Dorsolateral prefrontal cortex (tissue), 122 donors: ENCODE measurements at places on chromosomes 13 and 19. TPM values are rescaled to one million over a fixed set of nuclear protein-coding genes. Genes with fewer than 3 reads are reported as not detected.

TMEM59L gene
- 195 TPM for total RNA-seq

LHB gene
- not detected for total RNA-seq

MBD3L2 gene
- total RNA-seq: not detected

UBE2M gene
- total RNA-seq: 135 TPM

ZNF780B gene
- 59.1 TPM for total RNA-seq

KPTN gene
- total RNA-seq: 14.0 TPM

SULT2B1 gene
- 1.2 TPM for total RNA-seq

DNA sequence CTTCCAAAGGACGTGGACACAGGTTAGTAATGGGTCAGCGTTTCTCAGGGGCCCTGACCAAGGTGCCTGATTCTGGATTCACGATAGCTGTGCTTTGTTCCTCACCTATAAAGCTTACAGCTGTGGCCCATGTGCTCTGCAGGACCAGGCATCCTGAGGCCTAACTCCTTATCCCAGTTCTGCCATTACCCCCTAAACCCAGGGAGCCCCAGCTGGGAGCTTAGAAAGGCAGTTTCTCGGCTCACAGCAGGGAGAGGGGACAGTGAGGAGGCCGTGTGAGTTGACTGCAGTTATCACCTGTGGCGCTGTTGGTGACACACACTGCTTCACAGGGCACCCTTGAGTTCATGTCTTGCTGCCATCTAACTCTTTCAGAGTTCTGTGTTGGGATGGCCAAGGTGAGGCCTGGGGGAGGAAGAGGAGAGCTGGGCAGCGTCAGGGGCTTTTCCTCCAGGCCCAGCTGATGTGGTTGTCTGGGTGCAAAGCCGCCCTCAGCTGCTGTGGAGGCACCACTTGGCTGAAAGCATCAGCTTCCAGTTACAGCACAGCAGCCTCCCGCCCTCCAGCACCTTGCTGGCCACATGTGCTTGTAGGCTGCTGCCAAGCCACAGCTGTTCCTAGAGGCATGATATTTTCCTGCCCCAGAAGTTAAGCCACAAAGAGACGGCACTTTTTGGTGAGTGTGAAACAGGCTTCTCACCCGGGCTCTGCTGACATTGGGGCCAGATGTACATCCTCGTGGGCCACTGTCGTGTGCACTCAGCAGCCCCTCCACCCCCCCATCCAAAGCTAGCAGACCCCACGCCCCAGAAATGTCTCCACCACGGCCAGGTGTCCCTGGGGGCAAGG is 99.6 kb upstream of the MCF2L start:
- peak; percentile 19 for DNase-seq

DNA sequence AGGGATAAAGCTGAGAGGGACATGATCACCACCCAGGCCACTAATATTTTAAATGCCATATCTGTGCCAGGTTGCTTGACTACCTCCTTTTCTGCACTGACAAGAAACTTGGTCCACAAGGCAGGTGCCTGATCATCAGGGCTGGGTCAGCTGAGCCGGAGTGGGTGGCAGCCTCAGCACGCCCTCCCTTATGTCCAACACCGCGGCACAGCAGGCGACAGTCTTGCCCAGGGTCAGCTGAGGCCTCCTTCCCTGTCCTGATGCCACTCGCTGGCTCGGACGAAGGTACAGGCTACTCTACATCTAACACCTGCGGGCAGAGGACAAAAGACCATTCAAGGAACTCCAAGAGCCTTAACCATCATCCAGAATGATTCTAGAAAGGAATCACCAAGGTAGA is 16.9 kb downstream of the ZC3H4 start:
- DNase-seq: no peak

DNA sequence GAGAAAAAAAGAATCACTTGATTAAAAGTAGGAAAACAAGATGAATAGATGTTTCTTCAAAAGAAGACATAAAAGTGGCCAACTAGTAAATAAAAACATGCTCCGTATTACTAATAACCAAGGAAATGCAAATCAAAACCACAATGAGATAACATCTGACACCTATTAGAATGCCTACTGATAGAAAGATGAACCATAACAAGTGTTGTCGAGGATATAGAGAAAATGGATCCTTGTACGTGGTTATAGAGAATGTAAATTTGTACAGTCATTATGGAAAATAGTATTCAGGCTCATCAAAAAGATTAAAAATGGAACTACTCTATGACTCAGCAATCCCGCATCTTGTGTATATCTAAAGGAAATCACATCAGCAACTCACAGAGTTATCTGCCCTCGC is 415.8 kb upstream of the SLITRK5 start:
- no peak for DNase-seq

DNA sequence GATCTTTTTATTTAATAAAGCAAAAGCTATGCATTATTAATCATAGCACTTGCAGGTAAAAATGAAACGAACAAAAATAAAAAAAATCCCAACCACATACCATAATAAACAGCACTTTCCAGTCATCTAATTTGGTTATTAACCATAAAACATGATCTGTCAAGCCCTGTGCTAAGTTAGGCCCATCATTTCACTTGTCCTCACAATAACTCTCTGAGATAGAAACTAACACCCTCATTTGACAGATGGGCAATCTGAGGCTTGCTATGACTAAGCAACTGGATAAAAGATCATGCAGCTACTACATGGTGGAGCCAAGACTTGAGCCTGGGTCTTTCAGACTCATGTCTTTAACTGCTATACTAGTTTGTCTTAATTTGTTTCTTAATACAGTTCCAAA is 21.8 kb downstream of the PROSER1 start:
- DNase-seq: no peak

DNA sequence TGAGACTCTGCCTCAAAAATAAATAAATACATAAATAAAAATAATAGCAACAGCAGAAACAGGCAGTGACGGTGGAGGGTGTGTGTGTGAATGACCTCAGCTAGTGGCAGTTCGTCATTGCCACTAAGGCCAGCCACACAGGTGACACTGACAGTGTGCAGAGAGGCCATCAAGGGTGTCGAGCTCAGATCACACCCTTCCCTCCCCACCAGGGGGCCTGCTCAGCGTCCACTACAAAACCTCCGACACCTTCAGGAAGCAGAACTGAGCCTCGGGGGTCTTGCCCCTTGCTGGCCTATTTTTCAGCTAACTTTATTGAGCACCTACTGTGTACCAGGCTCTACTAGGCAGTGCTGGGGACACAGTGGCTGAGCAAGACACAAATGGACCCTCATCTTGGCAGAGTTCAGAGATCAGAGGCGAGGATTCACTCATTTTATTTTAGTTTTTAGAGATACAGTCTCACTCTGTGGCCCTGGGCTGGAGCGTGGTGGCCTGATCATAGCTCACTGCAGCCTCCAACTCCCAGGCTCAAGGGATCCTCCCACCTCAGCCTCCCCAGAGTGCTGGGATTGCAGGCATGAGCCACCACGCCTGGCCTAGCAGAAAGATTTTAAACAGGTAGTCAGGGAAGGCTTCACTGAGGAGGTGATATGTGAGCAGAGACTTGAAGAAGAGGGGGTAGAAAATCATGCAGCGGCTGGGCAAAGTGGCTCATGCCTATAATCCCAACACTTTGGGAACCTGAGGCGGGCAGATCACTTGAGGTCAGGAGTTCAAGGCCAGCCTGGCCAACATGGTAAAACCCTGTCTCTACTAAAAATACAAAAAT is 30.3 kb upstream of the SEMA6B start:
- DNase-seq: no peak

DNA sequence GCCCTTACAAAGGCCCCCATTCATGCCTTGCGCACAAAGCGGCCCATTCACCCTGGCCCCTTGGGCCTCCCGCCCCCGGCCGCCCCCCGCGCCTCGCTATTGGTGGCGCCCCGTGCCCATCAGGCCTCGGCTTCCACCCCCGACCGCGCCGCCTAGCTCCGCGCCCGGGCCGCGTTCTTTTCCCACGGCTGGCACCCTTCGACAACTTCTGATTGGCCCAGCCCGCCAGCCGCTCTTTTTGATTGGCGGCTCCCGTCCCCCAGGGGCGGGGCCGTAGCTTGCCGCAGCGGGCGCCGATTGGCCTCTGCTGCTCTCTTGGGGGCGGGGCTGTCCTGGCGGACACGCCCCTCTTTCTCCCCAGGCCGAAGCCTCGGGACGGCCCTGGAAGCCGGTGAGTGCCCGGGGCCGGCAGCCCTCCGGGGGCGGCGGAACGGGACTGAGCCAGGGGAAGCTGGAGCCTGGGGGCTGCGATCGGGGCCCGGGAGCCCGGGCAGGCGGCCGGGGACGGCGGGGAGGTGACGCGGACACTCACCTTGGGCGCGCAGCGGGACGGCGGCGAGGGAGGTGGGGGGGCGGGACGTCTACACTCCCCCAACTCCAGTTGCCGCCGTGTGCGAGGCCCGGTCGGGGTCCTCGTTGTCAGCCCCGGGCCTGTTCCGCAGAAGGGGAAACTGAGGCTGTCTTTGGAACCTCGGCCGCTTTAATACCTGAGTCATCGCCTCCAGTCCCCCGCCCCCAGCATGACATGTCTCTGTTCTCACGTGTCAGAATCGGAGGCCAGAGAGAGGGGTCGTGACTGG is at the start of gene MYH14:
MYH14 (plus strand) TSS at position 342 of the 800 bp plus-strand sequence. CDS start 6,744 bp downstream, outside the sequence.
- peak; percentile 99 for DNase-seq

DNA sequence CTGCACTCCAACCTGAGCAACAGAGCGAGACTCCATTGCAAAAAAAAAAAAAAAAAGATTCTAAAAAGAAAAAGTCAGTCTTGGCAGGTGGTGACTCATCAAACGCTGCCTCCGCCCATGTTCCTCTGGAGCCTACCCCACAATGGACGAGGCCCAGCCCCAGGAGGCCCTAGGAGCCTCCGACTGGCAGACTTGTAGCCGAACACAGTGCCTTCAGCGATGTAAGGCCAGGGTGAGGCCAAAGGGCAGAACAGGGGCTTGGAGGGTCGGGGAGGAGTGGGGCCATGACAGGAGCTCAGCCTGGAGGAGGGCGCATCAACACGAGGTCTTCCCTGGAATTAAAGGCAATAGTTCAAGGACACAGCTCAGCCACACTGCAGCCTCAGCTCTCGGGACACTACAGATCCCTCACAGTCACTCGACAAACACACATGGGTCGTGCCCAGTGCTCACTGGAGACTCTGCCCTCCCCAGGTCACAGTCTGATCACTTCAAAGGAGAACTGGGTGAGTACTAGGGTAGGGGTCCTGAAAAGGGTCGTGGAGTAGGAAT is 5.1 kb downstream of the USE1 start:
- DNase-seq: no peak

- peak; percentile 52 for DNase-seq
Observed at GRCh38 chr13:52128714-52129700, at the start of gene NEK5. Gene NEK5, minus strand, starts transcription at chr13:52129073. Its CDS starts 1,591 bp downstream, at chr13:52127482.

- DNase-seq: no peak
Observed at GRCh38 chr13:33526718-33527117, 241.2 kb upstream of the STARD13 start.

DNA sequence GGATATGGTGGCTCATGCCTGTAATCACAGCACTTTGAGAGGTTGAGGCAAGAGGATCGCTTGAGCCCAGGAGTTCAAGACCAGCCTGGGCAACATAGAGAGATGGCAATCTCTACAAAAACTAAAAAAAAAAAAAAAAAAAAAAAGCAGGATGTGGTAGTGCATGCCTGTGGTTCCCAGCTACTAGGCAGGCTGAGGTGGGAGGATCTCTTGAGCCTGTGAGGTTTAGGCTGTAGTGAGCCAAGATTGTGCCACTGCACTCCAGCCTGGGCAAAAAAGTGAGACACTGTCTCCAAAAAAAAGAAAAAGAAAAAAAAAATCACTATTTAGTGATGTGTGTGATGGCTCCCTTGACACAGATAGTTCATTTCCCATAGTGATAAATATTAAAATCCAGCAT is 365.0 kb upstream of the NBEA start:
- no peak for DNase-seq

GRCh38 chr19:51367255-51367564 is 1.0 kb upstream of the ETFB start:
- DNase-seq: no peak

DNA sequence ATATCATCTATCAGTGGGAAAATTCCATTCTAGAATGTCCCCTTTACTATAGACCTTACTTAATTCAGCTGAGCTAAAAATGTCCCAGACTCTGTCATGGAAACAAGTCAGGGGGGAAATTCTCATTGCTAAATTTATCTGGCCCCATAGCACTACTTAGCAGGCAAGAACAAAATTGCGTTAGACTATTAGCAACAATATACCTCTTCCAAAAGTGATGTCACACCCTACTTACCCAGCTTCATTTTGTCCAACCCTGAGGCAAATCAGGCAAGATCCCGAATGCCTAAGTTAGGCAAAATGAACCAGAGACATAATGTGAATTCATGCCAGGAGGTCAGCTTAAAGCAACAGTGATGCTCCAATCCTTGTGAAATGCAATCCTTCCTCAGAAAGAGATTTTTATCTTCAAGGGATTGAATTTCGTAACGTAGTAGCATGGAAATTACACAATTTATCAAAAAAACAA is 93.7 kb downstream of the FRY start:
- DNase-seq: no peak

DNA sequence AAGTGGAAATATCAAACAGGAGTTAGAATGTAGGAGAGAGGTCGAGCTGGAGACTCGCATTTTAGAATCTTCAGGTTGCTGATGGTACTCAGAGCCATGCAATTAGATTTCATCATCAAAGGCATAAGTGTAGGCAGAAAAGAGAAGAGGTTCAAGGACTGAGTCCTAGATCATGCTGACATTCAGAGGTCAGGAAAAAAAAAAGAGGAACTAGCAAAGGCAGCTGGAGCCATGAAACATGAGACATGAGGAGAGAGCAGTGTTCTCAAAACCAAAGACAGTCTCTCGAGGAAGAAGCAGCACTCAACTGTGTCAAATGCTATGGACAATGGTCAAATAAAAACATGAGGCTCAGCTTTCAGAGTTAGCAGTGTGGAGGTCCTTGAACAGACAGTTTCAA is 12.4 kb upstream of the TPP2 start:
- no peak for DNase-seq

GRCh38 chr19:35846038-35846668 is 6.2 kb downstream of the NPHS1 start:
- DNase-seq: peak; percentile 7

- DNase-seq: no peak
Observed at GRCh38 chr19:5294403-5295160, 46.0 kb downstream of the PTPRS start.
